ENCODE measurements at places on chromosomes 16 and 17.

DNA sequence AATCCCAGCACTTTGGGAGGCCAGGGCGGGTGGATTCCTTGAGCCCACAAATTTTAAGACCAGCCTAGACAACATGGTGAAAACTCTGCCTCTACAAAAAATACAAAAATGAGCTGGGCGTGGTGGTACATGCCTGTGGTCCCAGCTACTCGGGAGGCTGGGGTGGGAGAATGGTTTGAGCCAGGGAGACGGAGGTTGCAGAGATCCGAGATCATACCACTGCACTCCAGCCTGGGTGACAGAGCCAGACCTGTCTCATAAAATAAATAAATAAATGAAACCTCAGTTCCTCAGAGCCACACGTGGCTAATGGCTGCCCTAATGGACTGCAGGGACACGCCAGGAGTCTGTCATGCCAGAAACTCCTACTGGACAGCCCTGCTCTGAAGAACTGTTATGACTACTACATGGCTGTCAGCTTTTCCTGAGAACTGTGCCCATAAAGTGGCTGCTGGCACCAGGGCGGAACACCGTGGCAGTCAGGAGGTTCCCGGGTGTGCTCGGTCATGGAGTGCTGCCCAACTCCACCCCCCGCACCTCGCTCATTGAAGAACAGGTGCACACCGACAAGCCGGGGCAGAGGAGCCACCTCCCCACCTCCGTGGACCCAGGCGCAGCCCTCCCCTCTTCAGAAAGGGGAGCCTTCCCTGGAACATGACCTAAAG lies 4.3 kb downstream of the TMEM11 start:
- DNase-seq = no peak

- DNase-seq = no peak
These were observed 468.6 kb upstream of the CCL2 start for GRCh38 chr17:33786478-33786877.

- no peak for DNase-seq
These were observed 11.7 kb downstream of the ZFHX3 start for GRCh38 chr16:73036074-73036826.

DNA sequence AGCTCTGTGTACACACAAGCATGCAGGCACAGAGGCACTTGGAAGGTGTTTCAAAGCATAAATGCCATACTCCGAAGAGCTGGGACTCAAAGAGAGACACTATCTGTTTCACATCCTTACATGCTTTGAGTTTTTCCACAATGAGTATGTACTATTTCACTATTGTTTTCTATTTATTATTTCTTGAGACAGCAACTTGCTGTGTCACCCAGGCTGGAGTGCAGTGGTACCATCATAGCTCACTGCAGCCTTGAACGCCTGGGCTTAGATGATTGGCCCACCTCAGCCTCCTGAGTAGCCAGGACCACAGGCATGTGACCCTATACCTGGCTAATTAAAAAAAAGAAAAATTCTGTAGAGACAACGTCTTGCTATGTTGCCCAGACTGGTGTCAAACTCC lies 31.6 kb downstream of the CYB5D2 start:
- DNase-seq = no peak

DNA sequence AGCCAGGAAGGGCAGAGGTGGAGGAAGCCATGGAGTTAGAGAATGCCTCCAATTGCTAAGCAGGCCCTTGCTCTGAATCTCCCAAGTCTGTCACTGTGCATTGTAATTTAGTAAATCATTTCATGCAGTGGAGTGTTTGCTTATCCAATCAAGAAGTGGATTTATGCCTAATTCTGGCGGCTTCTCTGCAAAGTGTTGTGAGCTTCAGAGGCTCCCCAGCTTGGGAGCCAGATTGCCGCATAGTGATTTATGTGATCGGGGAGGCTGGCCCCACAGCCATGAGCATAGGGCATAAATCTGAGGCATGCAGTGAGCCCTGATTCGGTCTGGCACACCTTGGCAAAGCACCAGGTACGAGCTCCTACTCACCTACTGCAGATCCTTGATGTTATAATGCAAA lies 520.8 kb downstream of the HS3ST4 start:
- DNase-seq = no peak

Measured in NCI-H1436 treated with DMSO at 0.1 percent for 48 hours (cell line).